Stromal cell of bone marrow (primary cell): ENCODE measurements at places on chromosomes 12 and 14.
A peak's percentile ranks its signal among the peaks of the same experiment; 100 is the strongest.

DNA sequence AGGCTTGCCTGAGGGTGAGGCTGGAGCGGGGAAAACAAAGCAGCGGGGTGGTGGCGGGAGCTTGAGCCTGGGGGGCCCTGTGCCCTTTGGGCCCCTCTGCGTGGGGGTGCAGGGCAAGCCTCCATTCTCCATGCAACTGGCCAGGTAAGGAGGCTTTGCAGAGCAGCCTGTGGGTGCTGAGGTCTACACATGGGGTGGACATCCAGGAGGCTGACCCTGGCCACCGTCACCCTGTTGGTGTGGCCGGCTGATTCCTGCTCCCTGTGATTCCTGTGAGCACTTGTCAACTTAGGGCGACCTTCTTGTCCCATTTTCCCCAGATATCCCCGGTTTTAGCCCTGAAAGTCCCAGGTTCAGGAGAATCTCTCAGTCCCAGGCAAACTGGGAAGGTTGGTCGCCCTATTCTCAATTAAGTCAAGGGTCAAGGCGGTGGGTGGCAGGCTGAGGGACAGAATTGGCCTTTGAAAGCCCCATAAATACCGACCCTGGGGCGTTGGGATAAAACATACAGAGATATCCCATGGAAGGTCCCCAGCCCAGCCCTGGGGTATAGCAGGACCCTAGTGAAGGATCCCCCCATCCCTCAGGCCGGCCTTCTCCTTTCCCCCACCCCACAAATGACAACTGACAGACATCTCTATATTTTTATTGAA lies 70.5 kb downstream of the PRIMA1 start:
- DNase-seq, result no peak

GRCh38 chr14:72444701-72445100 lies 449.2 kb downstream of the DPF3 start:
- no peak for DNase-seq

GRCh38 chr12:111766608-111767361 lies at the start of gene ALDH2:
Gene ALDH2 (plus strand): TSS chr12:111766933. CDS start chr12:111766983, 50 bp downstream.
- DNase-seq, result no peak

GRCh38 chr12:108575199-108575912 lies 13.0 kb downstream of the ISCU start:
- DNase-seq, result no peak

DNA sequence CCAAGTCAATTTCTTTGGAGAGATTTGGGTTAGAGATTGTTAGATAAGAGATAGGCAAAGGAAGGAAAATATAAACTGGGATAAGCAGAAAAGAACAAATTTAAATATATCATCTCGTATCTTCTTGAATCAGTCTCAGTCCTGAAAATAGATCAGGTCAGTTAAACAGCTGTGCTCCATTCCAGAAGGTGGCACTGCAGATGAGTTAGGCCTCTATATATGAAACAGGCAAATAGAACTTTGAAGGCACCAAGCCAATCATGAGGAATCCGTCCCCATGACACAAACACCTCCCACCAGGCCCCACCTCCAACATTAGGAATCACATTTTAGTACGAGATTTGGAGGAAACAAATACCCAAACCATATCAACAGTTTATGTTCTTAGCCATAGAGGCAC lies 605.5 kb upstream of the USP15 start:
- DNase-seq, result no peak

DNA sequence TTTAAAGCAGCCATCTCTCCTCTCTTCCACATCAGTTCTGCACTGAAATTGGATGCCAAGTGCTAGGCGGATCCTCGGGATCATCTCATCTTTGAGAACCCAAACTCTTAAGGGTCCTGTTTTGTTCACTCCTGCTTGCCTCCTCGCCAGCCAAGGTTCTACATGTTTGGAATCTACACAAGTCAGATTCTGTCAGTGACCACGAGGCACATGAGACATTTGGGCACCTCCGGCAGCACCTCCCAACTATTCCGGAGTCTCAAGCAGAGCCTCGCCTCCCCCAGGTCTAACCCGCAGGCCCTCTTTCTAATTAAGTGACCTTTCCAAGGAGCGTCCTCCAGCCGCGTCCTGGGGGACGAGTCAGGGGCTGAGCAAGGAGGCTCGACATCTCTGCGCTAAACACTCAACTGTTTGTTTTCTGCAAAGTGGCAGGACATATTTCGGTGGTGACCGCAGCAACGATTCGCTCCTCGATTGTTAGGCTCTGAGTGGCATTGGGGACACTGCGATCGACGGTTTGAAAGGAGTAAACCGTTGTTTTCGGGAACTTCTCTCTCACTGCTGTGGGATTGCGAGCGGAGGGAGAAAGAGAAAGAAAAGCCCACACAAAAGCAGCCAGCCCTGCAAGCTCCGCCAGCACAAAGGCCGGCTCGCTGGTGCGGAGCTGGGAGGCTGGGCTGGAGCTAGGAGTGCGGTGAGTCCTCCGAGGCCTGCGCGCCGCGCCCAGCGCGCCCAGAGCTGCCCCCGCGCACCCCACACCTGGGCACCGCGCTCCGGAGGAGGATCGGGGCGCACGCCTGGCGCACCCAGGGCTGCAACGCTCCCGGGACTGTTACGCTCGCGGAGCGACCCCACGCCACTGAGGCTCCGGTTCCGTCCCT lies 640 bp downstream of the ARMH4 start:
- DNase-seq, result peak; percentile 6

- DNase-seq, result no peak
These were observed 4.5 kb downstream of the C1QL4 start for GRCh38 chr12:49332441-49332861.

GRCh38 chr14:38419579-38419978 lies 163.7 kb upstream of the CLEC14A start:
- no peak for DNase-seq

- no peak for DNase-seq
These were observed 6.9 kb upstream of the HOXC4 start for GRCh38 chr12:54046809-54047159.

GRCh38 chr14:90788031-90788430 lies 28.2 kb downstream of the TTC7B start:
- DNase-seq, result no peak

GRCh38 chr12:54349679-54350078 lies 14.6 kb downstream of the GPR84 start:
- DNase-seq, result no peak

GRCh38 chr12:21971344-21971743 lies 30.1 kb upstream of the ABCC9 start:
- DNase-seq, result no peak

DNA sequence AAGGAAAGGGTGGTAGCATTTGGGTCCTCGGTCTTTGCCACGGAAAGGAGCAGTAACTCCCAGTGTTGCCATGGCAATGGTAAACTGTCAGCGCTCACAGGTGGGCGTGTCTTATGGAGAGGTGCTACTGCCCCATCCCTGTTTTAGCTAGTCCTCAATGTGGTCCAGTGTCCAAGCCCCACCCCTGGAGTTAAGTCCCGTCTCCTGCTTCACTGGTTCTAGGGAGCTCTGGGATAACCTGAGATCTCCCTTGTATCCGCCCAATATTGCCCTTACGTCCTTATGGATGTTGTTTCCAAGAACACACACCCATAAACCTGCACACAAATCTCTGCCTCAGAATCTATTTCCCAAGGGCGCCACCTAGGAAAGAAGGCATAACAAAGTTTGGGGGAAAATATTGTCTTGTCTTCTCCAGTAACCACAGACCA lies 64.2 kb downstream of the SPRING1 start:
- no peak for DNase-seq

DNA sequence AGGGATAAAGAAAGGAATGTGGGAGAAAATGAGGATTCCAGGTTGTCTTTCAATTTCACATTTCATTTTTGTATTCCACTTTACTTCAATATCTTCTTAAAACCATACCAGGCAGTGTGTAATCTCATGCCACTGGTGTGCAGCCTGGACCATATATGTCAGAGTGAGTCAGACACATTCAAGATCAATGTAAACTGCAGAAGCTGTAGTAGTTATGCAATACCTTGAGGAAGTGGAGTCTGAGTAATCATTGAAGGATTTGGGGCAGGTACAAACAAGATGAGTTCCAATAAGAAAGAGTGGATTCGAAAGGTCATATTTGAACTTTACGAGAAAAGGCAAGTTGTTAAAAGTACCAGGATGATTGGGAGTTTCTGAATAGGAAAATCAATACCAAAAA lies 14.1 kb downstream of the PLCZ1 start:
- DNase-seq, result no peak

DNA sequence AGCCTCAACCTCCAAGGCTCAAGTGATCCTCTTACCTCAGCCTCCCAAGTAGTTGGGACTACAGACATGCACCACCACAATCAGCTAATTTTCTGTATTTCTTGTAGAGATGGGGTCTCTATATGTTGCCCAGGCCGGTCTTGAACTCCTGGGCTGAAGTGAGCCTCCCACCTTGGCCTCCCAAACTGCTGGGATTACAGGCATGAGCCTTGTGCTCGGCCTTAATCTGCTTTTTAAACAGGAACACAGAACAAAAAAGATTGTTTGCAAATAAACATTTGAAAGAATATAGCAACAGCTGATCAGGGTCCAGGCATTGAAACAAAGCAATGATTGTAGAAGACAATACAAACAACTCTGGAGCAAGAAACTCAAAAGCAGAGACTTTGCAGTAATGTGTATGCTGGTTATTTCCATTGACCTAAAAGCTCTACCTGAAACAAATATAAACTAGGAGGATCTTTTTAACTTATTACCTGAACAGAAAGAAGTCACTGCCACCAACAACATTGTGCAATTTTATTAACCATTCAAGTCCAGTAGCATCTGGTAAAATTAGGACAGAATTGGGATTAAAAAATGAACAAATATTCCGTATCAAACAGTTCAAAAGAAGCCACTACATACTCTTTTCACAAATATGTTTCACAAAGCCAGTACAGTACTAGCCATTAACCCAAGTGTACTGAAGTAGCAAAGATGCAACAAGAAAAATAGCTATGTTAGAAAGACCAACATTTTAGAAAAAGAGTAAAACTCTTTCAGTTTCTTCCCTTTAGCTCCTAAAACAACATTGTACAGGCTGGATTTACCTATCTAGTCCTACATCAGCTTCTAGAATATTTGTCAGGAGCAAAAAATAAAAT lies 14.2 kb downstream of the AMN1 start:
- DNase-seq, result no peak

DNA sequence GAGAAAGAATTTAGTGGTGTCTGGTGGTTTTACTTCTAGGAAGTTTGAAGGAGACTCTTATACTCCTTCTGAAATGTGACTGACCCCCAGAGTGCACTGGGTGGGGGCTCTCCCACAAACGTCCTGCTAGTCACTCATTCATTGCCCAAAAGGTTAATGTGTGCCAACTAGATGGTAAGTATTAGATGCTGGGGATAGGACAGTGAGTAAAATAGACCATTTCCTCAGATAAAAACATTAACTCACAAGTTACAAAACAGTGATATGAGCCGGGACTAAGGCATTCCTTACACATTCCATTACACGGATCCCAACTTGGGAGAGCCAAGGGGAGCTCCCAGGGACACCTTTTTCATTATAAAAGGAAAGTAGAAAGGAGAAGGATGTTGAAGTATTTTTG lies 185.1 kb downstream of the ATXN7L3B start:
- no peak for DNase-seq

GRCh38 chr12:80894179-80894578 lies 43.6 kb downstream of the LIN7A start:
- no peak for DNase-seq

DNA sequence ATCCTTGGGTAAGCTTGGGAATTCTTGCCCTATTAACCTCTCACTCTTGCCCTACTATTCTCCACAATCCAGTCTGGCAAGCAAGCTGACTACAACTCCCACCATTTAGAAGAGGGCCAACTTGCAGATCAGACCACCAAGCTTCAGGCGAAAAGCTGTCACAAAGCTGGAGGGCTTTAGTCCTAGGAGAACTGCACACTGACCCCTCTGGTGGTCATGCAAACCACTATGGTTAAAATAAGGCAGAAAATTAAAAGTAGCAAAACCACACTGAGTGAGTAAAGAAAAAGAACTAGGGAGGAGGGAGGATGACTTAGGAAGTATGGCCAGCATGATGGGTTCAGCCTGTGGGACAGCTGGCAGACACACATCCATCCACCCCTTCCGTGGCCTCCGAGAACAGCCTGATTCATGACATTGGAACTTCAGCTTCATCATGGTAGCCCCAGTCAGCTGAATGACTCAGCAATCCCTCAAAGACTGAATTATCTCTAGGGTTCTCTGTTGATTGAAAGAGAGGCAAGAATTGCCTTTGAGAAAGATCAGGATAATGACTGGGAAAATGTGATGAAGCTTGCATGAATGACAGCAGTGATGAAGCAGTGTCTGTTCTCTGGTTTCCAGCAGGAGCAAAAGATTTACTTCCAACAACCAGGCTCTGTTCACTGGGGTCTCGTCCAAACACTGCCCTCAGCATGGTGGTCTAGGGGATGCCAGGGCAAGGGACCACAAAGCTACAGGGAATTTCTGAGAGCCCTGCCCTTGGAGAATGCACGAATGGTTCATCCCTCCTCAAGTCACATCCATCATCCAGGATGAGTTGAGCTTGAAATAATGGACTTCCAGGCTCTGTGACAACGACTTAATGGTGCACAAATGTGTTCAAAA lies 24.4 kb downstream of the PITPNM2 start:
- DNase-seq, result peak; percentile 99

DNA sequence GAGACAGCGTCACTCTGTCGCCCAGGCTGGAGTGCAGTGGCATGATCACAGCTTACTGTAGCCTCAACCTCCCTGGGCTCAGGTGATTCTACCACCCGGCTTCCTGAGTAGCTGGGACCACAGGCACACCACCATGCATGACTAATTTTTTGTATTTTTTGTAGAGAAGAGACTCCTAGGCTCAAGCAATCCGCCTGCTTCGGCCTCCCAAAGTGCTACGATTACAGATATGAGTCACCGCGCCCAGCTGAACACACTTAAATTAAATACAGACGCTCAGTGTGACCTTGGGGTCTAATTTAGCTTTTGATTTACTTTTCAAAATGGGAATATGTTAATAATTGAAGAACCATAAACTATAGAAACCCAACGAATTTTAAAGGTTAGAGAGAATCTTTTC lies 77.2 kb downstream of the C2CD5 start:
- peak; percentile 12 for DNase-seq

DNA sequence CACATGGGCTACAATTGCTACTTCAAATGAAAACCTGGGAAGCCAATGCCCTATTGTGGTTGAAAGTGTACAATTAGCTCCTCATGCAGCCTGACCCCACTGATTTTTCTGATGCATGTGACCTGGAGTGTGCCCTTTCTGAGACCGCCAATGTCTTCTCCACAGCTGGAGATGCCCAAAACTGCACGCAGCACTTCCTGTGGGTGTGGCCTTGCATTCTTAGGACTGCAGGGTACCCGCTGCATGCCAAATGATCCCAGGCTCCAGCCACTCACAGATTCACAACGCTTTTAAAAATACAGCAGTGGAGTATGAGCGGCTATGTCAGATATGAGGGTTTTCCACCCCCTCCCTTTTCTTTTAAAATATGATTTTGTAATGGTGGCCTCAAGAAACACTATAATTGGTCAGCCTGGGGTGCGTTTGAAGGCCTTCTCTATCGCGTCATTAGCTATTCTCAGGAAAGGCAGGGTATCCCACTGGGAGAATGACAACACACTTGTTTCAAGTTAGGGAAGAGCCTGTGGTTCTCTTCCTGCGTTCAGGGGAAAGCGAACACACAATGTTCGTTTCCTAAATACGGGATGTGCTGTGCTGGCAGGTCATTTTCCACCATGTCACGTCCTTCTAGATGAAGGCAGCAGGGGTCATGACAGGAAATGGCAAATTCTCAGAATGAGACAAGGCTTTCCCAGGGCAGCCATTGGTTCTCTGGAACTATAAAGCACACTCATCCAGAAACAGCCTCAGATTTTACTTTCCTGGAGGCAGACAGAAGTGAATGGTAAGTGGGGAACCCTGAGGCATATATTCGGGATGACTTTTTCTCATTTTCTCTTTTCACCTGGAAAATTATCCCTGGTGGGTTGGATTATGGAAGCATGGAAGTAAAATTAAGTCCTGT lies at the start of gene APOLD1:
Gene APOLD1 (plus strand): TSS at position 749 of the 904 bp plus-strand sequence. CDS start 33 bp downstream, at position 782.
- DNase-seq, result no peak
